Fibroblast of upper back skin (primary cell): ENCODE measurements at places on chromosomes 13 and 19.

DNA sequence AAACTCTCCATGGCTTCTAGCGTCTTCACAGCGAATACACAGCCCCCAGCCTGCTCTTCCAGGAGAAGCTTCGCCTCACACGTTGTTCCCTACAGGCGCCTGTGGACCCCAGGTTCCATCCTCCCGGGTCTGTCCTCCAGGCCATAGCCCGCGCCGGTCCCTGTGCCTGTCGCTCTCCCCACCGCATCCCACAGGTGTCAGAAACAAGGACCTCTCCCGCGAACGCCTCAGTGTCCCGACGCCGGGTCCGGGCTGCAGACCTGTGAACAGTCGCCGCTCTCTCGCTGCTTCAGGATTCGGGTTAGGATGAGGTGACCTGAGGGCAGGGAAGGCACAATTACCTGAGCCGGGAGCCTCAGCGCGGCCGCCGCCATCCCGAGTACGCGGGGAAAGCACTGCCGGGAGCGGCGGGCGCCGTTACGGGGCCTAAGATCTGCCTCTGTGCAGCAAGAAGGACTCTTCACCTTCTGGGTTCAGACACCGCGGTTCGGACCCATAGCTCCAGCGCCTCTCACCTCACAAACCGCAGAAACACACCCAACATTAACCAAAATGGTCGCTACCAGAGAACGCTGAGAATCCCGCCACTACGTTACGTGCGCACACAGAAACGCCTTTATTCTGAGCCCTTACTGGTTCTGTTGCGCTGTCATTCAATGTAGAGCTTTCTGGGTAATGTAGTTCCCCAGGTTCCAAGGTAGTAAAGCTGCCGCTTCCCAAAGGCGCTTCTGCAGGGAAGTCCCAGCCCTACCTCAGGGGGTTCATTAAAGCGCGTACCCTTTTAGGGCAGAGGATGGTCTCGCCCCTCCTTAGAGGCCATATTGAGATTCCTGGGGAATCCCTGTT, at the start of gene ZNF418:
Gene ZNF418 (minus strand): TSS at position 583 of the 846 bp plus-strand sequence. CDS start 1,580 bp downstream, outside the sequence.
- peak; percentile 82 for DNase-seq

- no peak for DNase-seq
Observed at GRCh38 chr19:27738569-27739193, 1474.3 kb downstream of the UQCRFS1 start.

GRCh38 chr13:48551329-48551728, 18.4 kb upstream of the RCBTB2 start:
- DNase-seq: no peak

- DNase-seq: peak; percentile 47
Observed at GRCh38 chr13:109778102-109778542, 8.3 kb downstream of the IRS2 start.

DNA sequence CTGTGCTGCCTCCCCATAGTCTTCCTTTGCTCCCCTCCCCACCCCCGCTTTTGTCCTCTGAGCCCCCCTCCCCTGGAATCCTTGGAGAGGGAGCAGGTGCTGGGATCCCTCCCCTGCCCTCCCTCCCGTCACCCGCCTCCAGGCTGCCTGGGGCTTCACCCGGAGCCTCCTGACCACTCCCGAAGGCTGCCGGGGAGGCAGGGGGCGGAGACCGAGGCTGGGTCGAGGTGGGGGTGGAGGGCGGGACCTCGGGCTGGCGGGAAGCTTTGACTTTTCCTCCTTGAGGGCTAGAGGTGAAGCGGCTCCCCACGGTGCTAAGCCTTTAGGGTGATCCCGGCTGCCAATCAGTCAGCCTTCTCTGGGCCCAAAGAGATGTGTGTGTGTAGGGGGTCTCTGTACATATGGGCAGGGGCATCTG, 1.5 kb downstream of the KMT5C start:
- DNase-seq: peak; percentile 48

DNA sequence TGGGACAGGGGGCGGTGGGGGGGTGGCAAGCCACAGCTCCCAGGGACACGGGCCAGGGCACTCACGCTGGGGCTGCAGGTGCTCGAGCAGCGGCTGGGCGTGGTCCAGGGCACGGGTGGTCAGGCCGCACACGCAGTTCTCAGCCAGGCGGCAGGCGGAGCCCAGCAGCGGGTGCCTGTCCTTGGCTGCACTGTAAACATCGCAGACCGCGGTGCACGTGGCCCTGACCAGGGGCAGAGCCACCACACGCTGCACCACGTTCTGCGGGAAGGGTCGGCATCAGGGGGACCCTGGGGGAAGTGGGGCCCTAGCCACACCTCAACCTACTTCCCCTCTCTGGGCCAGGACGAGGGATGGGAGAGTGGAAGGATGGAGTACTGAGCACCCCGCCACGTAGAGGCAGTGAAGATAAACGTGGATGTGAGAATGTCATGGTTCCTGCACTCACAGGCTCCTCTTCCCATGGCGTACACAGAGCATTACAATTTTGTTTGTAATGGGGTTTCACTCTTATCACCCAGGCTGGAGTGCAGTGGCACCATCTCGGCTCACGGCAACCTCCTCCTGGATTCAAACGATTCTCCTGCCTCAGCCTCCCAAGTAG, 3.4 kb downstream of the PLIN5 start:
- no peak for DNase-seq

DNA sequence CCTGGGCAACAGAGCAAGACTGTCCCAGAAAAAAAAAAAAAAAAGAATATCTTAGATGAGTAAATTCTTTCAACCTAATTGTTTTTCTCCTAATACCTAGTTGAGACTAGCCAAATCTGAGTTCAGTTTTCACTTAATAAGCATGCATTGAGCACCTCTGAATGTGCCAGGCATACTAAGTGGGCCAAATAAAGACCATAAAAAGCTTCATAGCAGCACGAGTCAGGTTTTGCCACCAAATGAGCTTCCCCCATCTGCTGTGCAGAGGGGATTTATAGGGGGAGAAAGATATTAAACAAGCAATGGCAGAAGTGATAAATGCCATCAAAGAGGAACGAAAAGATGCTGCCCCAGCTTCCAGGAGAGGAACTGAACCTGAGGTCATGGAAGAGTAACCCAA, 11.4 kb downstream of the THSD1 start:
- no peak for DNase-seq

GRCh38 chr19:14536926-14537692, 7.7 kb downstream of the TECR start:
- DNase-seq: peak; percentile 34

DNA sequence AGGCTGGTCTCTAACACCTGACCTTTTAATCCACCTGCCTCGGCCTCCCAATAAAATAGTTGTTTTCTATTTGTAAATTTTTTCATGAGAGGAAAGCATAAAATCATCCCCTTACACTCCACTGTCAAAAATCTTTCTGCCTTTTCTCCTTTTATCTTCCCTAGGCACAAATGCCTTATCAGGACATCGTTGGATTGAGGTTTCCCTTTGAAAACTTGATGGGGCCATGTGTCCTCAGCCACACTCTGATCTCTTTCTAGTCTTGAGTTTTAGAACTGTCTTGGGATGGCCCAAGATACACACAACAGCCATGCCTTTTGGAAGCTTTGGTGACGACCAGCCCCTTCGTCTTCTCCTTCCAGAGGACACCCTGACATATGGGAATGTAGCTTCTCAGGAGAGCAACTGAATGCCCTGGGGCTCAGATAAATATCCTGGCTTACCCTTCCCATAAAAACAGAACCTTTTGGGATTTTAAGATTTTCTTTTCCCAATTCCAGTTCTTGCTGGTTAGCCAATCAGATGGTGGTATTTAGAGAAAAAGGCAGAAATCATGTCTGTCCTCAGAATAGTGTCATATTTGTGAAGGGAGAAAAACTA, 112.4 kb downstream of the ZNF429 start:
- DNase-seq: no peak

GRCh38 chr19:33408538-33409434, 35.3 kb downstream of the CEBPG start:
- DNase-seq: no peak

DNA sequence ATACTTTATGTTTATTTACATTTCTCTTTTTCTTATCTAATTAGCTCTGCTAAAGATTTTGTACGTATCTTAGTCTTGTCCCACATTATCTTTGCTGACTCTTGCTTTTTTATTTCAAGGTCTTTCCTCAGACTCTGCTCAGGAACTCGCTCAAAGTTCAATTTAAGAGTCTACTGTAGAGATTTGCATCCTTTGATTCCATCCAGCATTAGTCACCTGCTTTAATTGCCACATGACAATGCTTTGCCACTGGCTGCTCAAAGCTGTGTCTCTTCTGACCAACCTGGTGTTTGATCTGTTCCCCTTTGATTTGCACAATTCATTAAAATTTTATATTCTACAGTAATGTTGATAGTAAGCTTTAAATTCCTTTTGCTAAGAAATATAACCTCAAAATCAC, 157.9 kb upstream of the FREM2 start:
- DNase-seq: no peak

GRCh38 chr19:24078680-24079079, 8.3 kb upstream of the ZNF254 start:
- no peak for DNase-seq

GRCh38 chr19:10815007-10815536, 20.9 kb downstream of the TMED1 start:
- no peak for DNase-seq

GRCh38 chr19:3580156-3580934, 4.9 kb upstream of the GIPC3 start:
- peak; percentile 88 for DNase-seq

GRCh38 chr13:98966019-98966418, 11.8 kb downstream of the DOCK9 start:
- no peak for DNase-seq

DNA sequence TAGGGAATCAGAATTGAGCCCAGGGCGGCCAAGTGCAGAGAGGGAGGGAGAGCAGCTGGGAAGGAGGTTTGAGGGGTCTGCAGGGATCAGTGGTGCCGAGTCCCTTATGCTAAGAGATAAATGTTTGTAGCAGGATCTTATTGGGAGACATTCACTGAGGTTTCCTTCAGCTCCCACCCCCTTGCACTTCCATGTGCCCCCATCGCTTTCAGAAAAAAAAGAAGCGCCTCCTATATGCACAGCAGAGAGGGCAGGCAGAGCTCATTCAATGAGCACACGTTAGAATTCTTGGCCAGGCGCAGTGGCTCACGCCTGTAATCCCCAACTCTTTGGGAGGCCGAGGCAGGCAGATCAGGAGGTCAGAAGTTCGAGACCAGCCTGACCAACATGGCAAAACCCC, 28.0 kb downstream of the CYP4F2 start:
- DNase-seq: no peak

GRCh38 chr19:47106821-47107201, 6.8 kb downstream of the ZC3H4 start:
- peak; percentile 68 for DNase-seq

GRCh38 chr19:49999371-50000010, 25.7 kb downstream of the VRK3 start:
- no peak for DNase-seq

DNA sequence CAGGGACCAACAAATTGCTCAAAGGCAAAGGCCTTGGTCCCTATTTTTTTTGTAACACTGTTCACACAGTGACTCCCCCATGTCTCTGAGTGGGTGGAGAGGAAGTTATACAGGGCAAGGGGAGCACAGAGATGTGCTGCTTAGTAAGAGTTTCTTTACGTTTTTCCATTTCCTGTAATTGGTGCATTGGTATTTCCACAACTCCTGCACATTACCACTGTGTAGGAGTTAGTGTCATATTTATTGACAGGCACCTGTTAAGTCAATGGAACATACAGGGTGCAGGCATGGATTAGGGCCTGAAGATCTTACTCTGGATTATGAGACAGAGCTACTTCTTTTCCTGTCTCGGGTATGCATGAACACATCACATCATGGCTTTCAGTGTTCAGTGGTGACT, 45.2 kb downstream of the SOX21 start:
- DNase-seq: no peak

GRCh38 chr13:22929381-22930126, 251.2 kb upstream of the SGCG start:
- peak; percentile 40 for DNase-seq

DNA sequence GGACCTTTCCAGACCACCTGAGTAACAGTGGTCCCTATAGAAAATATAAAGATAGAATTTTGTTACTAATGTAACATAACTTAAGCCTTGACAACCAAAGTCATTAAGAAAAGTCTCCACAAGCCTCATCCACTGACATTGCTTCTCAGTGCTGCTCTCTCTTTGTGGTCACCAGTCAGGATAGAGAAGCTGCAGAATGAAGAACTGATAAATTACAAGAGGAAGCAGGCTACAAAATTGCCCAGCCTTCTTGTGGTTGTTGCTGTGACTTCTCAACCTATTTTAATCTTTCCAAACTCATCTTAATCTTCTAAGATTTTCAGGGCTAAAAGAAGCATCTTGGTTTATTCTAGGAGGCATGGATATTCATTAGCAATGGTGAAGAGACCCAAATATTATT, 343.8 kb downstream of the MZT1 start:
- no peak for DNase-seq
